Activated CD4-positive, alpha-beta T cell treated with anti-CD3 and anti-CD28 coated beads, Interleukin-2, amount 10 ng/mL, durations not matched to agents 7 days and 5 days (primary cell): ENCODE measurements at places on chromosomes 7 and 10. TPM values are rescaled to one million over a fixed set of nuclear protein-coding genes. Genes with fewer than 3 reads are reported as not detected.

Gene PTER
- total RNA-seq: 18.2 TPM

Gene TEX36
- not detected for total RNA-seq

- no peaks in the 10 kb centered on the region for H3K4me1 ChIP-seq
- no peak overlapping the region for H3K4me3 ChIP-seq
- DNase-seq: no peak
- no peaks in the 10 kb centered on the region for H3K27me3 ChIP-seq
- no peaks in the 10 kb centered on the region for H3K36me3 ChIP-seq
- no peak overlapping the region for H3K27ac ChIP-seq
Observed at GRCh38 chr7:35992436-35992835, 160.6 kb upstream of the EEPD1 start.

Gene CD36
- not detected for total RNA-seq

DNA sequence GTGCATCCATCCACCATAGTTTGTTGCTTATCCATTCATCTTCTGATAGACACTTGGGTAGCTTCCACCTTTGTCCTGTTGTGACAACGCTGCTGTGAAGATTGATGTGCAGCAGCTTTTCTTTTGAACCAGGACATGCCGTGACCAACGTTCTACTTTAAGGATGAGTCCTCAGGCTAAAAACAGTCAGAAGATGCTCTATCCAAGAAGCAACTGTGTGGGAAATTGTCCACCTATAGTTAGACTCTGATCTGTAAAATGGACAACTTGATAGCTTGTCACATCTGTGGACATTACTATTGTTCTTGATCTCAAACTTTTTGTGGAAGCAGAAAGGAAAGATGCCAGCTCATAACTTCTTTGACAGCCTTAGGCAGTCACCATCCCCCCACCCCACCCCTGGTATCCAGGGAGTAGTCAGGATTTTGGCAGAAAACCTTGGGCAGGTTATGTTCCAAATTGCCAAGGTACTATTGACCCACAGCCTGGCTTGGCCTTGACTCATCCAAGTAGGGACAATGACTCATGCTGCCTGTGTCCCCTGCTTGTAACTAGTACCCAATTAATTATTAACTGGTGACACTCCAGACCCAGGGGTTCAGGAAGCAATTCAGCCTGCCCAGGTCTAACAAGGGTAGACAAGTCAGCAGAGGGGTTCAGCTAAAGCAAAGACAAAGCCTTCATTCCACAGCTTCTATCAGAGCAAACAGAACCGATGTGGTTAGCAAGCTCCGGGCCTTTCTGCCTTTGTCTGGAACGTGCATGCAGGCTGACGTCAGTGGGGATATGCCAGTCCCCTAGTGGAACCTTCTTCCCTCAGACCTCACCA lies 99.6 kb upstream of the ANLN start:
- peak overlapping the region; percentile 26 for H3K4me3 ChIP-seq
- peak overlapping the region; percentile 63 for H3K27ac ChIP-seq
- H3K36me3 ChIP-seq: peaks cover 15% of the 10 kb centered on the region
- no peak for DNase-seq

Gene RINT1
- total RNA-seq: 22.0 TPM

DNA sequence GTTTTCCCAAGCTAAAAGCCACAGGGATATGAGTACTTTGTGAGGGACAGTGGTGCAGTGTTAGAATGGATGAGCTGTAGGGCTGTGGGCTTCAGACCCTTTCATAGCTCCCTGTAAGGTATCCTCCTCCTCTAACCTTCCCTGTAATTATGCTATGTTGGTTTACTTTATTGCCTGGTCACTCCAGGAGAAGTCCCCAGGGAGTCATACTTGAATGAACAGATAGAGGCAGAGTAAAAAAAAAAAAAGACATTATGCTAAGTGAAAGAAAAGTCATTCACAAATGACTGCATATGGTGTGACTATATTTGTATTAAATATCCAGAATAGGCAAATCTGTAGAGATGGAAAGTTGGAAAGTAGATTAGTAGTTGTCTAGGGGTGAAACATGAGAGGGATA lies 434.4 kb downstream of the AUTS2 start:
- no peak overlapping the region for H3K27ac ChIP-seq
- H3K4me1 ChIP-seq: peaks cover 2% of the 10 kb centered on the region

DNA sequence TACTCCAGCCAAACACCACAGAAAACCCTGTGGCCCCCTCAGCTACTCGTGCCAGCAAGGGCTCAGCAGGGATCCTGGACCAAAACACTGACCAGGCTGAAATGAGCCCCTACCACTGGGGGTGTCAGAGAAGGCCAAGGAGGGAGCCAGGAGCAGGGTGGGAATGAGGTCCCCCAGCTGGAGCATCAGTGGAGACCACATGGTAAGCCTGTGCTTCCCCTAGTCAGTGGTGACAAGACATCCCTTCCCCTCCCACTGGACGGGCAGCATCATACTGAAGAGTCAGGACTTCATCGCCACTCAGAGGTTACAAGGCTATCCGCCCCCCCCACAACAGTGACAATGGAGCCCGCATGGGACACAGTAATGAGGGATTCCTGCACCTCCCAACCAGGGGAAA lies 99.6 kb downstream of the LHPP start:
- no peaks in the 10 kb centered on the region for H3K27me3 ChIP-seq
- no peak overlapping the region for H3K27ac ChIP-seq
- no peak overlapping the region for H3K4me3 ChIP-seq

DNA sequence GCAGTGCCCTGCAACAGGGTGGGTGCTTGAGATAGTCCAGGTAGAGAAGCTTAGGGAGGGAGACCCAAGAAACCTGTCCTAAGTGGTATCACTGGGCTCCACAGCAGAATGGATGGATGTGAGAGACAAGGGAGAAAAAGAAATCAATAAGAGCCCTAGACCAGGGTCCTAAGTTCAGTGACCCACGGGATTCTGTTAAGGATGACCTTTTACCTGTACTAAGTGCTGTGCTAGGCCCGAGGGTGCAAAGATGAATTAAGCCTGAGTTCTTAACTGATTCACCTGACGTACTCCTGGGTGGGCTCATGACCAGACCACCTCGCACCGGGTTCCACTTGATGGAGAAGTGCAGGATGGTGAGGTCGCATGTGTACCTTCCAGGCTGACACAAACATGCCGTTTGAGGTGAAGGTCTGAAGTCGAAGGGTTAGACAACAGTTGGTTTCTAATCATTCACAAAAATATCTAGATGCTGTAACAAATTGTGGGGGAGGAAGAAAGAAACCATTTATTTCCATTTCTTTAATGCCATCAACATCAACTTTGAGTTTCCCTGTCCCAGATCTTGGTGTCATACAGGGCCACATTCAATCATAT lies 166.5 kb downstream of the HERPUD2 start:
- H3K27me3 ChIP-seq: peaks cover 4% of the 10 kb centered on the region
- no peak overlapping the region for H3K27ac ChIP-seq
- no peaks in the 10 kb centered on the region for H3K4me1 ChIP-seq
- no peak overlapping the region for H3K4me3 ChIP-seq
- H3K36me3 ChIP-seq: no peaks in the 10 kb centered on the region
- no peak for DNase-seq

Gene RPEL1
- total RNA-seq: not detected

DNA sequence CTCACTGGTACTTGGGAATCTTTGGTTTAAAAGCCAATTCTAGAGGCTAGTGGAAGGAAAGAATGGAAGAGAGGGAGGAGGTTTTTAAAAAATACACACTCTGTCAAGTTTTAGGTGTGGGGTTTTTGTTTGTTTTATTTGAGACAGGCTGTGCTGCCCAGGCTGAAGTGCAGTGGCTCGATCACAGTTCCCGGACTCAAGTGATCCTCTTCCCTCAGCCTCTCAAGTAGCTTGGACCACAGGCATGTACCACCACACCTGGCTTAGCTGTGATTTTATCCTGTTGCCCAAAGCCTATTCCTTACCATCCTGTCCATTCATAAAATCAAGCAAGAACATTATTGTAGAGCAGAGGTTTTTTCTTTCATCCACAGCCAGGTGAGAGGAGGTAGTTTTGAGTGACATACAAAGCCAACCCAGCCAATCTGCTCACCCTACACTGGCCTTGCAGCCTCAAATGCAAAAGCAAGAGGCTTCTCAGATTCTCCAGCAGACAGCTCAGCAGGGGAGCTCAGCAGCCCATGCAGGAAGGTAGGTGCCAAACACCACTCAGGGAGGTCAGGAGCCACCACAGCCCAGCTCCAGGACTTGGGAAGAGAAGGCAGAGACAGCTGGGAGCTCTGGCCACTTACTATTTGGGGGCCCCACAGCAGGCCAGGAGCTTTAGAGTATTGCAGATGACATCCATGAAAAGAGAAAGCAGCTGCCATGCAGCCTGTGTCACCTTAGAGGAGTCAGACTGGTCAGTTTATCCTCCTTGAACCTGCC lies 65.8 kb downstream of the TMEM209 start:
- H3K27me3 ChIP-seq: no peaks in the 10 kb centered on the region
- peaks cover 26% of the 10 kb centered on the region for H3K36me3 ChIP-seq
- peaks cover 28% of the 10 kb centered on the region for H3K4me1 ChIP-seq
- peak overlapping the region; percentile 7 for H3K27ac ChIP-seq
- H3K4me3 ChIP-seq: no peak overlapping the region

GRCh38 chr7:151579644-151580043 lies 59.9 kb upstream of the RHEB start:
- peaks cover 24% of the 10 kb centered on the region for H3K36me3 ChIP-seq
- H3K27me3 ChIP-seq: no peaks in the 10 kb centered on the region
- H3K4me3 ChIP-seq: no peak overlapping the region
- no peak overlapping the region for H3K27ac ChIP-seq

Gene SKIDA1
- 0.33 TPM for total RNA-seq

- H3K36me3 ChIP-seq: no peaks in the 10 kb centered on the region
- no peaks in the 10 kb centered on the region for H3K27me3 ChIP-seq
- DNase-seq: no peak
- H3K4me3 ChIP-seq: no peak overlapping the region
Observed at GRCh38 chr10:57162231-57162630, 801.2 kb upstream of the ZWINT start.

DNA sequence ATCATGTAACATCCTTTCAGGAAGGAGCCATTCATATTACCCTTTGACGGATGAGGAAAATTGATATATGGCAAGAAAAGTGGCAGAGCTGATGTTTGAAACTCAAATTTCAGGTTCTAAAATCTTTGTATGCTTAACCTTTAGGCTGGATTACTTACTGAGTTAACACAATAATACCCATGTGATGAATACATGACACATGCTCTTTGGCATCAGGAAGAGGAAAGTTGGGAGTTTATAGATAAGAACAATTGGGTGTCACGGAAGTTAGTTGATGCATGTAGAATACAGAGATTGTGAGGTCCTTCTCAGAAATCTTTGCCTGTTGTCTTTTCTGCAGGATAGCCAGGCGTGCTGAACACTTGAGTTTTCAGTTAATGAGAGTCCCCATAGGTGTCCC lies 572.1 kb upstream of the POM121L12 start:
- no peak for DNase-seq
- no peak overlapping the region for H3K27ac ChIP-seq
- H3K27me3 ChIP-seq: no peaks in the 10 kb centered on the region
- no peak overlapping the region for H3K4me3 ChIP-seq

Gene SRRM3
- not detected for total RNA-seq

- H3K27ac ChIP-seq: no peak overlapping the region
- no peaks in the 10 kb centered on the region for H3K36me3 ChIP-seq
- DNase-seq: no peak
- H3K4me1 ChIP-seq: no peaks in the 10 kb centered on the region
- H3K4me3 ChIP-seq: no peak overlapping the region
Observed at GRCh38 chr7:24378871-24379616, 95.1 kb downstream of the NPY start.

DNA sequence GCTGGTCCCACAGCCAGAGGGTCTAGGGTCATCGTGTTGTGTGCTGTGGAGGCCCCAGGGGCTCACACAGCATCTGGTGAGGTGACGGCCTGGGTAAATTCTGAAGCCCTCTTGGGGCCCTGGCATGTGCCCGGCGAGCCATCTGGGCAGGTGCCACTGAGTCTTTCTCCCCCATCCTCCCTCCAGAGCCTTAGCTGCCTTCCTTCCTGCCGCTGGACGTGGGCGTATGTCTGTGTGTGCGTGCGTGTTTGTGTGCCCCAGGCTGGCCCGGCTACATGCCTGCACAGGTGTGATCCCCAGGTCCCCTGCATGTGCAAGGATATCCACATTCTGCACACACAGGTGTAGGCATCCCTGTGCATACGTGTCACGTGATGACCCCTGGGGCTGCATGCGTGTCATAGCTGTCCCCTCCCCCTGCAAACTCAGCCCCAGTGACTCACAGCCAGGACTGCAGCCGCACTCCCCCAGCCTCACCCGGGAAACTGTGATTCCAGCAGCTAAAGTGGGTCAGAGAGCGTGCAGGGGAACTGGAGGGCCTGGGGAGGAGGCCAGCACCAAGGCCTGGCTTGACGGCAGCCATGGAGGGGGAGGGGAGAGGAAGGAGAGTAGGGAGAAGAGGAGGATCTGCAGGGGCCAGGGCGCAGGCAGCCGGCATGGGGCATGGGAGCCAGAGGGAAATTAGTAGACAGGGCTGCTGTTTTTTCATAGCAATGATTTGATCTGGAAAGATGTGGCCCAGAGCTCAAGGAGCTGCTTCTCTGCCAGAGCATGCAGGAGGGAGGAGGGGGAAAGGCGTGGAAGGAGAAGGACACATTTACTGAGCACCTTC lies 46.4 kb downstream of the ELFN1 start:
- H3K4me3 ChIP-seq: no peak overlapping the region
- no peaks in the 10 kb centered on the region for H3K36me3 ChIP-seq
- peaks cover 4% of the 10 kb centered on the region for H3K4me1 ChIP-seq
- DNase-seq: no peak
- no peak overlapping the region for H3K27ac ChIP-seq
